ENCODE measurements at places on chromosomes 6 and 20. TPM values are rescaled to one million over a fixed set of nuclear protein-coding genes. Genes with fewer than 3 reads are reported as not detected.

GNMT gene
- not detected for total RNA-seq

GATA5 gene
- total RNA-seq = 0.40 TPM

DLL1 gene
- total RNA-seq = 1.2 TPM

PPP1R3G gene
- total RNA-seq = 0.36 TPM

C6orf163 gene
- total RNA-seq = 4.6 TPM

LINC00237 gene
- not detected for total RNA-seq

TUBB1 gene
- total RNA-seq = not detected

TAGAP gene
- not detected for total RNA-seq

ZNF831 gene
- total RNA-seq = not detected

WFDC5 gene
- total RNA-seq = not detected

RBPJL gene
- not detected for total RNA-seq

SCRT2 gene
- total RNA-seq = not detected

SYCP2L gene
- not detected for total RNA-seq

RNF182 gene
- 0.40 TPM for total RNA-seq

Data from thoracic aorta endothelial cell (primary cell).